ENCODE measurements at places on chromosomes 3 and 15.
A peak's percentile ranks its signal among the peaks of the same experiment; 100 is the strongest.

- DNase-seq = no peak
Measured at GRCh38 chr3:61718565-61718964, 157.2 kb downstream of the PTPRG start.

- peak; percentile 21 for DNase-seq
Measured at GRCh38 chr3:158313338-158313927, 203.5 kb downstream of the RSRC1 start.

- no peak for DNase-seq
Measured at GRCh38 chr15:57534281-57534680, 57.4 kb upstream of the MYZAP start.

DNA sequence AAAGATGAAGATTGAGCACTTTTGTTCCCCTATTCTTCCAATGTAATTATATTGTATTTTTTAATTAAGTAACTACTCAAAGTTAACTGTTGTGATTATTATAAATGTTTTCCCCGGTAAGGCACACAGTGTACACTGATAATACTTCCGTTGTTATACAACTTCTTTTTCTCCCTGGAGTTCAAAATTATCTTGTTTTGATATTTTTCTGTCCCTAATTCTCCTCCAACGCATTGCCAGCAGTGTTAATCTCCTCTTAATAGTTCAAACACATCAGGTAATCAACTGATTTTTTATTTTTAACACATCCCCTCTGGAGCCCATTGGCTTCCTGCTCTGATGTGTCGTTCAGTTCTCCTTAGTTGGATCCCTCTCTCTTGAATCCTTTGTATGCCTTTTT, 32.3 kb upstream of the MFSD1 start:
- DNase-seq = no peak

DNA sequence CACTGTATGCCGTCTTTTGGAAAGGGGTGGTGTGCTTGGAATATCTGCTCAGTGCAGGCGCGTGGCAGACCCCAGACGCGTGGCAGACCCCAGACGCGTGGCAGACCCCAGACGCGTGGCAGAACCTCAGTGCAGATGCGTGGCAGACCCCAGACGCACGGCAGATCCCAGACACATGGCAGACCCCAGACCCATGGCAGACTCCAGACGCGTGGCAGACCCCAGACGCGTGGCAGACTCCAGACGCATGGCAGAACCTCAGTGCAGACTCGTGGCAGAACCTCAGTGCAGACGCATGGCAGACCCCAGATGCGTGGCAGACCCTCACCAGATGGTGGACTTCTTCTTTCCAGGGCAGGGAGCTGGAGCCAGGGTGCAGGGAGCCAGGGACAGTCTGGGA, 637 bp upstream of the MUC4 start:
- no peak for DNase-seq

- DNase-seq = no peak
Measured at GRCh38 chr3:39254806-39255449, 24.9 kb downstream of the CX3CR1 start.

- DNase-seq = no peak
Measured at GRCh38 chr15:42879443-42879842, 41.1 kb downstream of the TTBK2 start.

DNA sequence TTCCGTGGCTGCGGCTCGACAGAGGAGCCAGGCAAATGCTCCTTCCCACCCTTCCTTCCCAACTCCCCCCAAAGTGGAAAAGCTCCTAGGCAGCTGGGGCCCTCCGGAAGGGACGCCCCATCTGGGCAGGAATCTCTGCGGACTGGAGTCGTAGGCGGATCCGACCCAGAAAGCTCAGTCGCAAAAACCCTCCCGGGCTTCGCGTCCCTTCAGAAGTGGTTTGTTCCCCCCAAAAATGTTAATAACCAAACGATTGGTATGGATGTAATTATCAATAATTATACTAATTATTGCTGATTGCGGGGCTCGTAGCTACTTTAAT, 3.8 kb downstream of the RNU6-1 start:
- DNase-seq = no peak

DNA sequence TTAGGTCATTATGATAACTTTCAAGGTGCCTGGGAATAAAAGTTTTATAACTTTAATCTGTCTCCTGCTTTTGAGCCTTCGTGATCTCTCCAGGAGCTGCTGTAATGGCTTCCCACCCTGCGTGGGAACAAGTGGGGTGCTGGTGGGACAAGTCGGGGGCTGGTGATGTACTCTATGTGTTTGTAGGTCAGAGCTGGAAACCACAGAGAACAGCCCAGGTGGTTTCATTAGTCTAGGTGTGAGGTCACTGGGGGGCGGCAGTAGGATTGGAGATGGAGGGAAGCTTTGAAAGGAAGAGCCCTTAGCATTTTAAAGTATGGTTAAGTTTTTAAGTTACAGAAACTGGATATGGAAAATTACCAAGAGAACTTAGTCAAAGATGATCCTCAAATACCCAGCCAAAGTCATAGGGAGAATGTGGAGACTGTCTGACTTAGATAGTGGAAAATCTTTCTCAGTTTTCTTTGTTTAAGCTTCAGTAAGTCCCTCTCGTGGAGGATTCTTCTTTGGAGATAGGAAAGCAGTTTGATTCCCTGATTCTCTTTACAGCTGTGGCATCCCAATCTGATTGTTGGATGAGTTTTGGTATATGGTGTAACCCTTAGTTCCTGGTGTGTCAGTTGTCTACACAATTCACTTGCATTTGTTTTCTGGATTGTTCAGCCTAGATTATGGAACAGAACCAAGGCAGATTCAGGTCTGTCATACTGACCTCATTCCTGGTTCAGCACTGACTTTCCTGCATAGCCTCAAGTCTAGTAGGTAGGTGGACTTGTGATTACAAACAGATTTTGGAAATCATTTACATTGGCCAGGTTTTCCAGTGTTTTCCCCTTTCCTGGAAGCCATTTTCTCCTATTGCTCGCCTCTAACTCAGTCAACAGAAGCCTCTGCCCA, 115.6 kb downstream of the FNDC3B start:
- DNase-seq = no peak

- no peak for DNase-seq
Measured at GRCh38 chr3:132563420-132564069, 33.5 kb upstream of the ACKR4 start.

DNA sequence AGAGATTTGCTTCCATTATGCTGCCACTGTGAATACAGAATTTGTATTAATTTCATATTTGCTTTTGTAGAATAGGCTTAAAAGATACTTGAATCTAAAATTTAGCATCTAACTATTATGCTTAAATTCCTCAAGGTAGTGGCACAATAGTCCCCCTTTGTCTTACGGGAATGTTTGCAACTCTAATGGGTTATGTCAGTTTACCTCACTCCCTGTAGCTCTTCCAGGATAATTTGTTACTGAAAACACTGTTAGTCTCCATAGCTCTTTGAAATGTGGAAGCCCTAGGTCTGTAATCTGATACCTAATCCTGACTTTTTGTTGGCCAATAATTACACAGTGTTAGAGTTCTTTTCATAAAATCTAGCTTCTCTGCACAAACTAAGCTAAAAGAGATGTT, 433.4 kb downstream of the PYDC2 start:
- DNase-seq = no peak

- no peak for DNase-seq
Measured at GRCh38 chr3:4938281-4938982, 40.8 kb upstream of the BHLHE40 start.

DNA sequence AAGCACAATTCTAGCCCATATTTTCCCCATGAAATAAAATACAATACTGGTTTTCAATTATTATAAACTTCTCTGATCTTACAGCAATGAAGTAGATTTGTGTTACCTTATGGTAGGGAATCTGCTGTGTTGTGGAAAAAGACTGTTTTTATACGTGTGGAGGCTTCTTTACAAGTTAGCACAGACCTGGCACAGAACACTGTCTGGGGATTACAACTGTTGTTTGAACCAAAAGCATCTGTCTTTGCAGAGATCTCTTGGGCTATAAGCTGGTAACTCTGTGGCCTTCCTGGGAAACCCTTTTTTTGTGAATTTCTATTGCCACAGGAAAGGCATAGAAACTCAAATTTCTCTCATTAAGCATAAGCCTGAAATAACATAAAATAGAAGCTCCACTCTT, 581.9 kb downstream of the TUSC7 start:
- no peak for DNase-seq

GRCh38 chr3:125316246-125316645, 58.9 kb downstream of the ZNF148 start:
- no peak for DNase-seq

DNA sequence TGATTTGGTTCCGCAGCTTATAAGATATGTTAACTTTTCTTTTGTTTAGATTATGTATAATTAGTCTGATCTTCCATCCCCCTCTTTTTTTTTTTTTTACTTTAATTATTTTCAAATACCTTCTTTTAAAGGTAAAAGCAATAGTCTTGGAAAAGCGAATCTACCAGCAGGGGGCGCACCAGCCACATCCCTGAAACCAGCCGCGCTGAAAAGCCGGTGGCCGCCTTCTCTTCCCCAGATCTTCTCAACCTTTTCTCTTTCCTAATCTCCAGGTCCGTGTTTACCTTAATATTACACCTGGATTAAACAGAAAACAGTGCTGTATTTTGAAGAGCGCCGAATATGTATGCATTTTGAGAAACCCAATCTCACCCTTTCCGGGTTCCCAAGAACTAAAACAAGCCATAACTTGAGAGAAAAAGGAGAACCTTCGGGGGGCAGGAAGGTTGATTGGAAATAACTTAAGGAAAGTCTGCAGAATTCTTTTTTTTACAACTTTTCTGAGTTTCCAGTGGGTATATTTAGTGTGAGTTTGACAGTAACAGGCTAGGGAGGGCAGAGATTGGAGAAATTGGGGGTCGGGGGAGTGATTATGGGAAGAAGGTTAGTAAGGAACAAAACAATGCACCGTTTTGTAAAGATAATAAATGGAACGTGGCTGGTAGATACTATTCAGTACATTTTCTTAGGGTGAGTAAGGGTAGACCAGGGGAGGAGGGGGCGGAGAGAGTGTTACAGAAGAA, 2.0 kb upstream of the SOX2 start:
- DNase-seq = no peak

DNA sequence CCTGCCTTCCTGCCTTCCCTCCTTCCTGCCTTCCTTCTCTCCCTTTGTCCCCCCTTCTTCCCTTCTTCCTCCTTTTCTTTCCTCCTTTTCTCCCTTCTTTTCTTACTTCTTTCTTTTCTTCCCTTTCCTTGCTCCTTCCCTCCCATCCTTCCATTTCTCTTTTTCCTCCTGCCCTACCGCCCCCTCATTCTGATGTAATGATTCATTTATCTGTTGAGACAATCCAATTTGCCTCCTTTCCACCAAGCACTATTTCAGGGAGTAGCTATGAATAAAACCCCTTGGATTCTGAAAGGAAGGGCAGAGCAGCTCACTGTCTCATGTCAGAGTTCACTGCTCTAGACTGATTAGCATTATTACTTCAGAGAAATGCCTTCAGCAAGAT, 462.6 kb downstream of the PDCD6IP start:
- DNase-seq = no peak

DNA sequence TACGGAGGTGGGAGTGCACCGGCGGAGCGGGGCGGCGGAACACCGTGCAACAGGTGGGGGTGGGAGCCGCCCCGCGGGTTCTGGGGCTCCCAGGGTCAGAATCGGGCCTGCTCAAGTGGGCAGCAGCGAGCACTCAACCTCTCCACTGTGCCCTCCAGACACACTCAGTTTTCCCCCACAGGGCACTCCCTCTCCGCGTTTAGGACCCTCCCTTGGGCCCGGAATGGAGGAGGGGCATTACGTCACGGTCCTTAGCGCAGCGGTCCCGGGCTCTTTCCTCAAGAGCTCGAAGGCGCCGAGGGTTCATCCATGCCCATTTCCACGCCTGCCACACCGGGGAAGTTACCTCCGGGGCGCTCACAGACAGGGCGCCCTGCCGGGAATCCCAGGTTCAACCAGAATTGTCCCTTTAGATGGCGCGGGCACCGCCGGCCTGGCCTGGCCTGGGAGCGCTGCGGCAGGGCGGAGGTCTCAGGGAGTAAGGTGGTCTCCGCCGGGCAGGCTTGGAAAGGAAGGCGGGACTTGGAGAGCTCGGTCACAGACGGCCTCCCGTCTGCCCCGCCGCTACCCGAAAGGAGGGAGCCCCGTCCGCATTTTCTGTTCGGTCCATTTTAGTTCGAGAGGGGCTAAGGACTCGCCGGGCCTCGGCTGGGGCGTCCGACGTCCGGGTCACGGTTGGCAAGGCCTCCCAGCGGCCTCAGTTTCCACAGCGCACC, 5.1 kb downstream of the RNU6-1 start:
- DNase-seq = no peak

GRCh38 chr15:101207867-101208288, 44.0 kb downstream of the CHSY1 start:
- DNase-seq = no peak

- no peak for DNase-seq
Measured at GRCh38 chr3:38548154-38548931, 52.2 kb downstream of the EXOG start.

- DNase-seq = no peak
Measured at GRCh38 chr15:66662522-66662921, 39.5 kb upstream of the SMAD6 start.

DNA sequence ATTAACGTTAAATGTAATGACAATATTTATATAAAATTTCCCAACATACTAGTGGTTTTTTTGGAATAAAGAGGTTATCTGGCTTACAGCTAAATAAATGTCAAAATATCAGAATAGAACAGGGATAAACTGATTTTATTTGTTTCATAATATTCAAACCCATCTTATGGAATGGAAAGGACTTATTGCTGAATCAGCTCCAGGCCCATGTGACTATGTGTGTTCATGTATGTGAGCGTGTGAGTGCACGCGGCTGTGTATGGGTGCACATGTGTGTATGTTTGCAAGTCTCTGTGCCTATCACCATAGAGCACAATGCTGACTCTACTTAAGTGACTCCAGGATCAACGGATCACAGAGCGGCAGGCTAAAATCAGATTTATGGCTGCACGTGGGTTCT, 392.3 kb upstream of the GRM7 start:
- no peak for DNase-seq

DNA sequence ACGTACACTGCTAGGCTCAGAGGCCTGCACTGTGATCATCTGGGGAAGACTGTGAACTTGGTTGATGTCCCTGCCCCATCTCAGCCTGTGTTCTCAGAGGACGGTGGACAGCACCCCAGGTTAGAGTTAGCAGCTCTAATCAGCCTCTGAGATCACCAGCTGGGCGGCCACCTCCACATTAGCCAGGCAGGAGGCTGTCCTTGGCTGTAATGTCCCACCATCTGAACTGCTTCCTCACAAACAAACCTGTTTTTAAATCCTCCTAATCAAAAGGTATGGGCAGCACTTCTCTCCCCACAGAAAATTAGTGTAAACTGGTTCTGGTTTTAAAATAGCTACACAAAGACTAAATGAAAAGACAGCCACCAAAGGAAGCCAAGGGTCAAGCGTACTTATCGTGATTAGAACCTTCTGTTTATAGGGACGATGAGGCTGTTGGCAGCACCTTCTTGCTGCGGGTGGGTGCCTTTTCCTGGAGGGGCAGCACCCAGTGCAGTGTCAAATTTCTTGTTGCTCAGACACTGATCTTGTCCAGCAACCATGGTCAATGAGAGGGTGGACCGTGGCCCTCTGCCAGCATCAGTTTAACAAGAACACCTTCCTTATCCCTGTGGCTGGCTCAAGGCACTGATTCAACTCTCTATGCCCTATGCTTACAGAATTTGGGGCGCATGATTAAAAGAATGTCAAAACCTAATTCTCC, 24.6 kb downstream of the ACSBG1 start:
- DNase-seq = no peak
